Heart right ventricle (tissue), 16 donors: ENCODE measurements at places on chromosomes 1 and 21.
A peak's percentile ranks its signal among the peaks of the same experiment; 100 is the strongest.

DNA sequence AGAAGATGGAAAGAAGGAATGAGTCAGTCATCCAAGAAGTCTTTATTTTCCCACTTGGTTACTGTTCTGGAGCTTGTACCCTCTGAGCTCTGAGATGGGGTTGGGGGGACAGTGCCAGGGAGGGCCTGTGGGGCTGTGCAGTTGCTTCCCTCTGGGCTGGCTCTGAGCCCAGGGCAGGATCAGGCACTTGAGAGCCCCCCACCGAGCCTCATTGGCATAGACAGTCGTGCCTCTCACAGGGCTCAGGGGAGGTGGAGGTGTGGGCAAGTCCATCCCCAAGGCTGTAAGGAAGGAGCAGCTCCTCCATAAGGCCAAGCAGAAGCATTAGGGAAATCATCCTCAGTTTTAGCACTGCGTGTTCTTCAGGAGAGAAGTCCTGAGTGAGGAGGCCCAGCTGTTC, 2.5 kb upstream of the ARL8A start:
- no peak for DNase-seq

DNA sequence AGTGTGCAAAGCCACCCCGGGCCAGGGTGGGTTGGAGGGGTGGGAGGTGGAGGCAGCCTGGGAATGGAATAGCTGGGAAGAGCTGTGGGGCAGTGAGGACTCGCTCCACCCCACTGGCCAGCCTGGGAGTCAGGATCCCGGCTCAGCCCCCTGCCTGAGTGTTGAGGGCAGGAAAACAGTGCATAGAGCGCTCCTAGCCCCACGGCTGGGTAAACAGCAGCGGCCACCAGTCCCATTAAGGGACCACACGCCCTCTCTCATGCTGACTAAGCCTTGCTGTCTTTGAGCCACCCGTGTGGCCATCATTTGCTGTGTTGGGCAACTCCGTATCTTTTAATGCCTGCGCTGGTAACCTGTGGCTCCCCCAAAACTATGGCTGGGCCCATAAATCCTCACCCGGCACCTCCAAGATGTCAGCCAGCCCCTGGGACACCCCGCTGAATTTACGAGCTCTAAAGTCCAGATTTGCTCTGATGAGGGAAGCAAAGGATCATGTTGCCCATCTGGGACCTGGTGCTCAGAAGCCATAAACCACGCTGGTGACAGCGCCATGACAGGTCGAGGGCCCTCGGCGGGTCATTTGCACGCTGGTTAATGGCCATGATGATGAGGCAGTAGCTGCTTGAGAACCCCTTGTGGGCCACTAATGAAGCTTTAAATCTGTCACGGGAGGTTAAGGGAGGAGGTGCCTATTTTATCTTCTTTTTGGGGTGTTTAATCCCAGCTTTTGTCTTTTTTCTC, 34.9 kb downstream of the SYF2 start:
- DNase-seq, result no peak

DNA sequence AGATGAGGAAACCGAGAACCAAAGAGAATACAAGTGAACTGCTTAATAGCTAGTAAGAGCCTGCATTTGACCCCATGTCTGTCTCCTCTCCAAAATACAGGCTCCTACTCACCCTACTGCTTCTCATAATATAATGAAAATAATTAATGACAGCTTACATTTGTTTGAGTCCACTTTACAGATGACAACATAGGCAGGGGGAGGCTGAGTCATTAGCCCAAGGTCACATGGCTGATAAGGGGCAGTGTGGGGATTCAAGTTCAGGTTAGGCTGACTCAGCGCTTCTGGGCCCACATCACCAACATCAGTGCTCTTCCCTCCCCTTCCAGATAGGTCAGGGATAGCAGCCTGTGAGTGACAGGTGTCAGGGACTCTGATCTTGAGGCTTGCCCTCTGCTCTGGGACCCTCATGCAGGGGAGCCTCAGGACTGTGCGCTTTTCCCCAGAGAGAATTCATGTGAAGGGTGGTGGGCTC, 16.2 kb downstream of the AZIN2 start:
- no peak for DNase-seq

DNA sequence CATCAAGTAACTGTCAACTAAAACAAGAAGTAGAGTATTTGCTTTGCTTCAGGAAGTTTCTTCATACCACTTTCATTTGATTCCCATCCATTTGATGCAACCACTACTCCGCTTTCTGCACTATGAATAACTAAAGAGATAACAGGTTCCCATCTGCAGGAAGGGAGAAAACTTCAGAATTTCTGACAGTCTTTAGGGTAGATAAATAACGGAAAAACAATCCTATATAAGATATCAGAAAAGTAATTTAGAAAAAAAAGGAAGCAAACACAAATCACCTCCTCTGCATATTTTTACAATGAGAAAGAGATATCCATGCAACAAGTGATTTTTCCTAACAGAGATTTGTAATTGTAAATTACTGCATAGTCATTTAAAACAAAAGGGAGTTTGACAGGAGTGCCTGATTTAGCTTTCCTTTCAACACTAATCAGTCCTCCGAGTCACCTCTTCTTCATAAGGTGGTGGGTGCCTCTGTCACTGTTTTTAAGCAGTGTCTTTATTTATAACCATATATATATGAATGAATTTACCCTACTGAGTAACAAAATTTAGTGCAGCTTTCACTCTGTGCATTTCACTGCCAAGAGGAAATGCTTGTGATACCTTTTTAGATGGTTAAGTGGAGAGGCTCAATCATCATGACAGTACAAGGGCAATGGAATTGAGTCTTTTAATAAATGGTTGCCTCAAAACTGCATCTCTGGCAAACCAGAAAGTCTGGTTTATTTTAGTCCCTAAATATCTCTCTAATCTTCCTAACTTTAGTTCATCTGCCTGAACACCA, 1920.4 kb downstream of the MRPL39 start:
- no peak for DNase-seq

DNA sequence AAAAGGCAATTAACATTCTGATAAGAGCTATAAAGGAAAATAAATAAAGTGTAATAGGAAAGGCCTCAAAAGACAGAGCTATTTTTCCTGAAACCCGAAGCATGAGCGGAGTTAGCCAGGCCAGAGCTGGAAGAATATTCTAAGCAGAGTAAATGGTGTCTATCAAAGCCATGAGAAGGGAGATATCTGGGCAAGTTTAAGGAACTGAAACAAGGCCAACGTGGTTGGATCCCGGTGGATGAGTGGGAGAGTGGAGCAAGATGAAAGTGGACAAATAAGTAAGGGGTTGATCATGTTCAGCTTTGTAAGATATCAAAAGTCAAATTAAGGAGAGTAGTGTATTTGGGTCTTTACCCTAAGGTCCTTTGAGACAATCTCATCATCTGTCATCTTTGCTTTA, 234.0 kb downstream of the TM2D1 start:
- no peak for DNase-seq

DNA sequence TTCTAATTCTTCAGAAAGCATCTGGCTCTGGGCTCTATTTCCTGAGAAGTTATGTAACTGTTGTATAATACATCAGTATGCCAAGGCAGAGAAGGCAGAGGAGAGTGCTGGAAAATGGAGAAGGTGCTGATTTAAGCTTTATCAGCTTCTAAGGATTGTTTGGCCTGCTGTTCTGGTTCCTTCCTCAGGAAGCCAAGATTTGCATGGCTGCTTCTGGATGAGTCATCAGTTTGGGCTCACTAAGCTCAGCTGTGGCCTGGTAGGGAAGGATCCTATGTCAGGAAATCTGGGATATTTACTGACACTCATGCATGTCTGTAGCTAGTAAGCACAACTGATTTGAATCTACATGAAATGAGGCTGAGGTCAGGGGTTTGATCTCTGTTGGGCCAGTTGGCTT, 73.2 kb upstream of the ADGRL4 start:
- DNase-seq, result no peak

DNA sequence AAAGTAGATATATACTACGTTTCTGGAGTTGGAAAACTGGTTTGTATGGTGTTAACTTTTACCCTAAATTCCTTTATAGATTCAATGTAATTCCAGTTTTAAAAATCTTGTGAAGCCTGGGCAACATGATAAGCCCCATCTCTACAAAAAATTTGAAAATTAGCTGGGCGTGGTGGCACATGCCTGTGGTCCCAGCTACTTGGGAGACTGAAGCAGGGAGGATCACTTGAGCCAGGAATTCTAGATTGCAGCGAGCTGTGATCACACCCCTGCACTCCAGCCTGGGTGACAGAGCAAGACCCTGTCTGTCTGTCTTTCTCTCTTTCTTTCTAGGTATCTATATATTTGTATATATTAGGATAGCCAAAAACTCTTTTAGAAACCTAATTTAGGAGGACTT, 141.9 kb downstream of the CLEC20A start:
- no peak for DNase-seq

DNA sequence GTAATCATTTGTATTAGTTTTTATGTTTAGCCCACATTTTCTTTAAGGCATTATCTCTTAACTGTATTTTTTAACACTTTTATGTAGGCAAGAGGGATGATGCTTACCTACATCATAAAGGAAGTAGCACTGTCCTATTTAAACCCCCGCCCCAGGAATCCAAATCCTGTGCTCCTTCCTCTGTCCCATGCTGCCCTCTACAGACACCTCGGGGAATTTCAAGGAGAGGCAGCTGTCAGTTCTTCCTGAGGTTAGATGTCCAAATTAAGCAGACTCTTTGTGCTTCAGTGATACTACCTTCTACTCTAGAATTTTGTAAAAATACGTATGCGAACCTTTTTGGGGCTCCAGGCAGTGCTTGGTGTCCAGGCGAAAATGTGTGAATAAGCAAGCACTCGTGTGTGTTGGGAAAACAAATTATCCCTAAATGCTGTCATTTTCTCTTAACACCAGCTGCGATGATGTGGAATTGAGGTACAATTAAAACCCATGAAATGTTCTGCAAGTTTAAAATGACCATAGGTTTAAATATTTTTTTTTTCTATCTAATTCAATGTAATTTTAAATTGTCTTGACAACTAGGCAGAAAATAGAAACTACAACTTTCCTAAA, 19.2 kb downstream of the CRCT1 start:
- no peak for DNase-seq

DNA sequence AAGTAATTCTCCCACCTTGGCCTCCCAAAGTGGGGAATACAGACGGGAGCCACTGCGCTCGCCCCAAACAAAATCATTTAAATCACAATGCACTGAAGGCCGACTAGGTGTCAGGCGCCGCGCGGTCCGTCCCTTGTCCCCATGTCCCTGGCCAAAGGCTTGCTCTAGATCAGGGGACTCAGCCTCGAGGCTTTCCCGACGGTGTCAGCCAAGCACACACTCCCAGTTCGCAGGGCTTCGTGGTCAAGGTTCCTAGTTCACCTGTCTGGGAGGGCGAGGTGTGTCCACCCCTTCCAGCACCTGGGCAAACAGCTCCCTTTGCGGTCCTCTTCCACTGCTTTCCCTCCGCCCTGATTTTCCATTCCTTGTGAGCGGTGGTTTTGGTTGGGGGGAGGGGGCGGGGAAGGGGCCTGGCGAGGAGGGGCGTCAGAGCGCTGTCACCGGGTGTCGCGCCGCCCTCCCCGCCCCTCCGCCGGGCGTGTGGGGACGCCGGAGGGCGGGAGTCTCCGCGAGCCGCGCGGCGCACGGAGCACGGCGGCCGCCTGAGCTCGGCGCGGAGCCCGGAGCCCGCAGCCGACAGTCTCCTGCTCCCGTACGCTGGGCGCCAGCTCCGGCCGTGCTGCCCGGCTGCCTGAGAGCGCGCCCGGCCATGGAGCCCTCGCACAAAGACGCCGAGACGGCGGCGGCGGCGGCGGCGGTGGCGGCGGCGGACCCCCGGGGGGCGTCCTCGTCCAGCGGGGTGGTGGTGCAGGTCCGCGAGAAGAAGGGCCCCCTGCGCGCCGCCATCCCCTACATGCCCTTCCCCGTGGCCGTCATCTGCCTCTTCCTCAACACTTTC, at the start of gene STUM:
Gene STUM, plus strand, starts transcription at position 509 of the 838 bp plus-strand sequence. Its CDS starts 141 bp downstream, at position 650.
- peak; percentile 46 for DNase-seq

DNA sequence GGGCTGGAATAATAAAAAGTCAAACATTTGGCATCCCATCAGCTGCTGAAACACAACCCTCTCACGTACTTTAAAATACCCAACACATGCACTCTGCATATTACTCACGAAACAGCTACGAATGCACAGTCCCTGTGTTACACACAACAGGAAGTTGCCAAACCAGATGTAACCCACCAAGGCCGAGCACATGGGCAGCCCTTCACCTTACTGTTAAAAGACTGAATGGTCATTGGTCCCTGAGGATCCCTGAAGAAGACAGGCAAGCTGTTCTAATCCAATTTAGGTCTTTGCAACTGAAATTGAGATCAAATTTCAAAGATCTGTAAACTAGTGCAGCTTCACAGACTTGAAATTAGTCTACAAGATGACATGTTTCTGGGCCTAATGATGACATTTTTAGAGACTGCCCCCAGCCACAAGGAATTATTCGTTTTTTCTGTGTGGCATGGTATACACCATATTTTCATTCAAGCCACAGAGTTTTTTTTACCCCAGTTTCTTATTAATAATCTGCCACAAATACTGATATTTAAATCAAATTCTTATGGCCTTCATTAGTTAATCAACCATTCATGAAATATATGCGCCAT, 25.6 kb upstream of the IER5 start:
- no peak for DNase-seq

- DNase-seq, result no peak
Measured at GRCh38 chr1:91124989-91125417, 103.2 kb upstream of the ZNF644 start.

DNA sequence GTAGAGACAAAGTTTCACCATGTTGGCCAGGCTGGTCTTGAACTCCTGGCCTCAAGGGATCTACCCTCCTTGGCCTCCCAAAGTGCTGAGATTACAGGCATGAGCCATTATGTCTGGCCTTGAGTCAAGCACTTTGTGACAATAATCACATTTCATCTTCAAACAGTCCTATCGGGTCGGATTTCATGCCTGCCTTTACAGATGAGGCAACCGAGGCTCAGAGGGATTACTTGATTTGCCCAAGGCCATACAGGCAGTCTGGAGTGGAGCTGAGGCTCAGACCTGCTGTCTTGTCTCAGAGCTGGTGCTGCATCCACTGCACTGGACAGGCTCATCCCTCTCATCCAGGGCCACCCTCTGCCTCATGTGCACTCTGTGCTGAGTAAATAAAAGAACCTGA, 26.6 kb downstream of the FAM151A start:
- DNase-seq, result no peak
